ENCODE measurements at places on chromosomes 16 and 17.

GRCh38 chr17:3260600-3260999 lies 37.6 kb downstream of the OR3A1 start:
- no peak for DNase-seq

DNA sequence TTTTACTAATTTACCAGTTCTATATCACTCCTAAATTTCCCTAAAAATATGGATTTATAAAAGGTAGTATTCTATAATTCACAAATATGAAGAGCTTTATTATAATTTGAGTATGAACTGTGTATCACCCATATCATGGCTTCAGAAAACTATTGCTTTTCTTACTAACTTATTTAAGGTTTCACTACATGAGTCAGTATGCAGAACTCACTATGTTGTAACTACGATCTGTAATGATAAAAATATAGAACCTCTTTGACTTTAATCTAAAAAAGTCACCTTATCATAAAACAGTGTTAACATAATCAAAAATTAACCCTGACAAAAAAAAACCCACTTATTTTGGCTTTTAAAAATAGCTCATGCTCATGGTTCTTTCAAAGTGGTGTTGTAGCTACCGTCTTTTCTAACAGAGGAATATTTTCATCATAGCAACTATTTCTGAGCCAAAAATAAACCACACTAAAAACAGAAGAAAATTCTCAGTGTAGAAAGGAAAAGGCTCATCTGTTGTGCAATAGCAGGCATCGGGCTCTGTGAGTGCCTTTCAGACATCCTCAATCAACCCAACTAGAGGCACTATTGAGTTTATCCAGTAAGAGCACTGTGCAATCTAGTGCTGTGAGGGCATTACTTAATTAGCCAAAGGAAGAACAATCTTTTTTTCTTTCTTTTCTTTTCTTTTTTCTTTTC lies 42.1 kb downstream of the ITGAM start:
- DNase-seq, result peak; percentile 27

DNA sequence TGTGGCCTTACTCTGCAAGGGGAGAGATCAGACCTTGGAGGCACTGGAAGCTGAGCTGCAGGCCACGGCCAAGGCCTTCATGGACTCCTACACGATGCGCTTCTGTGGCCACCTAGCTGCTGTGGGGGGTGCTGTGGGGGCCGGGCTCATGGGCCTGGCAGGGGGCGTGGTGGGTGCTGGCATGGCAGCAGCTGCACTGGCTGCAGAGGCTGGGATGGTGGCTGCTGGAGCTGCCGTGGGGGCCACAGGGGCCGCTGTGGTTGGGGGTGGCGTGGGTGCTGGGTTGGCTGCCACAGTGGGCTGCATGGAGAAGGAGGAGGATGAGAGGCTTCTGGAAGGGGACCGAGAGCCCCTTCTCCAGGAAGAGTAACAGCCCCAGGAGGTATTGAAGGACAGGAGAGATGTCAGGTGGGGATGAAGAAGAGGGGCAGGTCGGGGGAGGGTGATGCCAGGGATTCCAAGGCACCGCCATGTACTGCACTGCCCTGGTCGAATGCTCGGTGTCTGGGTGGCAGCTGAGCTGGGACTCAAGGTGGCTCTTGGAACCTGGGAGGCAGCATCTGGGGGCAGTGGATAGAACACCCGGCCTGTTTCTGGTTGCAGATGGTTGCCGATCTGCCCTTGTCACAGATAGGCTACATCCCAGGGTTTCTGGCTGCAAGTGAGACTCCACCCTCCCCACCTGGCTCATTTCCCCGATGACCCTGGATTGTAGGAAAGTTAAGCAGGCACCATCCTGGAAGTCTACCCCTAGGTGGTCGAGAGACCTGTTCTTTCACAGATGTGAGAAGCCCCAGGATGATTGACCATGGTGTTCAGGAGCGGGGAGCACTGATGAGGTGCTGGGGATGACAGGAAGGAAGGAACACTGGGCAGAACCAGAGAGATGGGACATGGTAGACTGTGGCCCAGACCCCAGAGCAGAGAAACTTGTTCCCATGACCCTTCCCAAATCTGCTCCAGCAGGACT lies 5.1 kb downstream of the RNF112 start:
- no peak for DNase-seq

DNA sequence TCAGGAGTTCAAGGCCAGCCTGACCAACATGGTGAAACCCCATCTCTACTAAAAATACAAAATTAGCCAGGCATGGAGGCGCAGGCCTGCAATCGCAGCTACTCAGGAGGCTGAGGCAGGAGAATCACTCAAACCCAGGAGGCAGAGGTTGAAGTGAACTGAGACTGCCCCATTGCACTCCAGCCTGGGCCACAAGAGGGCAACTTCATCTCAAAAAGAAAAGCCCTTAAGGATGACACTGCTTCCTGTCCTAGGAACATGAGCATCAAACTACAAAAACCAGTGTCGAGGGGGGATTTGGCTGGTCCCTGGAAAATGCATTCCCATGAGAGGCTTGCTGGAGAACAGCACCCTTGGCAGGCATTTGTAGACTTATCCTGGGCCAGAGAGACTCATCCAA lies 449.5 kb upstream of the PSMD7 start:
- DNase-seq, result no peak

DNA sequence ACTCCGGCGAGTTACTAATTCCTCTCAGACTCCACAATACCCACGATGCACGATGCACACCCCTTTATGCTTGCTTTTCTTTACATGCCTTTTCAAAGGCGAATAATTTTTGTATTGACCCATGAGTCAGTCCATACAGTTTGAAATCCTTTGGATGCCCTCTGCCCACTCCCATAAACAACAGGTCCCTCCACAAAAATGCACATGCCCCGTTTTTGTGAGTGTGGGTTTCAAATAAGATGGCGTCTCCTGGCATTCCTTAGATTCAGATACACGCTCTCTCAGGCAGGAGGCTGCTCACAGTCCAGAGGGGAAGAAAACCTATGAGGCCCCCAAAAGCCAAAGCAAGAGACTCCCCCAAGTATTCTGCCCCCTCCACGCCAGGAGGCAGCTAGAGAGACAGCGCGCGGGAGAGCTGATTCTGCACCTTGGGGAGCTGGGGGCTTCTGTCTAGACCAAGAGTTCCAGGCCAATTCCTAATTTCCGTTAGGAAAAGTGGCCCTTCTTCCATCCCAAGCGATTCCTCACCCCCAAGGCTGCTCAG lies 19.6 kb upstream of the HOXB9 start:
- DNase-seq, result no peak

GRCh38 chr17:68133346-68134045 lies 98.0 kb downstream of the KPNA2 start:
- DNase-seq, result no peak

DNA sequence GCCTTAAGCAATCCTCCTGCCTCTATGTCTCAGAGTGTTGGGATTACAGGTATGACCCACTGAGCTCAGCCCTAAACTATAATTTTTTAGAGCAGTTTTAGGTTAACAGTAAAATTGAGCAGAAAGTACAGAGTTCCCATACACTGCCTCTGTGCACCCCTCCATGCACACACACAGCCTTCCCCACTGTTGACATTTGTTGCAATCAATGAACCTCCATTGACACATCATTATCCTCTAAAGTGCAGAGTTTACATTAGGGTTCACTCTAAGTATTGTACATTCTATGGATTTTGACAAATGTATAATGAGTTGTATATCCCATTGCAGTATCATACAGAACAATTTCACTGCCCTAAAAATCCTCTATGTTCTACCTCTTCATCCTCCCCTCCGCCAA lies 35.0 kb downstream of the NGFR start:
- no peak for DNase-seq

- DNase-seq, result no peak
These were observed 2.6 kb upstream of the RARA start for GRCh38 chr17:40306395-40306794.

- no peak for DNase-seq
These were observed 36.5 kb downstream of the DHX38 start for GRCh38 chr16:72129976-72130656.

GRCh38 chr17:40541060-40541872 lies 24.0 kb downstream of the CCR7 start:
- DNase-seq, result peak; percentile 60

DNA sequence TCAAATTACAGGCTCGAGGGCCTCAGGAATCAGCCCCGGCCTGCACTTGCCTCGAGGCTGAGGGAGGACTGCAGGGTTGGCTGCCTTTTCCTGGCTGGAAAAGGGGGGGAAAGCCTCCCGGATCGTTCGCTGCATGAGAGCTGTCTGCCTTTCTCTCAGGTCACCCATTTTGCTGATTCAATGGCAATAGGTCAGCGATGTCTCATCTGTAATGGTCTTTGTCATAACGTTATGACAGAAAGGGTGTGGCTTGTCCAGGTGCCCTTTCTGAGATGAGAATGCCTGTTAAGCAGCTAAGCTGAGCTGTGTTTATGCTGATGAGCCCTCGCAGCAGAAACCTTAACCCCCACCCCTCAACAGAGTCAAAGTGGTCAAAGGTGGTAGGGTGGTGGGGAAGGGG lies 81.8 kb downstream of the AKAP1 start:
- no peak for DNase-seq

Data from CD4-positive, alpha-beta T cell treated with Interferon alpha-2 for 1 hour (primary cell).